Esophagus mucosa (tissue), 1 donor: ENCODE measurements at places on chromosomes 5 and 9. TPM values are rescaled to one million over a fixed set of nuclear protein-coding genes. Genes with fewer than 3 reads are reported as not detected.

CYFIP2 gene
- total RNA-seq, result 2.1 TPM

DNA sequence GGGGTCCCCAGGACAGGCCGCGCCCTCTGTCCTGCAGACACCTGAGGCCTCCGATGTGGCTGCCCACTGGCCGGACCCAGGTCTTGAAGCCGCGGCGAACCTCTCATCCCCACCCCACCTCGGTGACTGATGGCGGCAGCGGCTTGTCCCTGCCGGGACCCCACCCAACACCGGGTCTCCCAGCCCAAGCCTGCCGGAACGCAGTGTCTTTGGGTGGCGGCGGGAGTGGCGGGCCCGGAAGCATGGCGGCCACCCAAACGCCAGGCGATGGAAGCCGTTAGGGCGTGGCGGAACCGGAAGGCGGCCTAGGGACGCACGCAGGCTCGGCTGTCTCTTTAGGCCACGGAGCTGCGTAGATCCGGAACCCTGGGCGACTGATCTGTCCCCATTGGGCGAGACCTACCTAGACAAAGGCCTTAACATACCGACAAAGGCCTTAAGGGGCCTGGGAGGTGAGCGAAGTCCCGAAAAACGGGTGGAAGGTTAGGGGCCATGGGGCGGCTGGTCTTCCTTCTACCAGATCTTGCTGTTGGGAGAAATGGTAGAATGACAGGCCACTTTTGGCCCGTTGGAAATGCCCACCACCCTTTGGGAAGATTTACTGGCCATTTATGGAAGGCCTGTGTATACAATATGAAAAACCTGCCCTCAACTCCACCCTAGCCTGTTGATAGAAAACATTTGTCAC is 94.6 kb upstream of the SMC2 start:
- ATAC-seq, result no peak

DNA sequence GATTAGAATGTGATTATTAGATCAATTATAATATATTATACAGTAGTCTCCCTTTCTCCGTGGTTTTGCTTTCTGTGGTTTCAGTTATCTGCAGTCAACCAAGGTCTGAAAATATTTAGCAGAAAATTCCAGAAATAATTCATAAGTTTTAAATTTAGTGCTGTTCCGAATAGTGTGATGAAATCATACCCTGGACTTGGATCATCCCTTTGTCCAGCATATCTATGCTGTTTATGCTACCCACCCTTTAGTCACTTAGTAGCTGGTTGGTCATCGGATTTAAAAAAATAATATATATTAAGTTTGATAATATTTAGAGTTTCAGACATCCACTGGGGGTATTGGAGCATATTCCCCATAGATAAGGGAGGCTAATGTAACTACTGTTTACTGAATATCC is 19.6 kb downstream of the RMI1 start:
- no peak for ATAC-seq

DNA sequence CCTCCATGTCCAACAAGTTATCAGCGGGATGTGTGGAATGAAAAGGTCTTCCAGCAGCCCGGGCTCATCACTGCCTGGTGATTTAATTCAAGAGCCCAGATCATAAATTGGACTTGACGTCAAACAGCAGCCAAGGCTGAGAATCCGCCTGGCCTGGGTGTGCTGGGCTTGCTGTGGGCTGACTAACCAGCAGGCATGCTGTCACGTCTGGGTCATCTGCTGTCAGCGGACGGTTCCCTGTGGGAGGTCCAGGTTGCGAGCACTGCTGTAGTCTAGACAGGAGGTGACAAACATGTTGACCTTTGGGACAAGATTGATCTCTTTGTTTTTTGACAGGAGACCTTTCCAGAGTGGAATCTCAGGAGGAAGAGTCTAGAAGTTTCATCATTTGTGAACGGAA is 289.7 kb downstream of the OSTF1 start:
- no peak for ATAC-seq

- ATAC-seq, result peak; percentile 40
Observed at GRCh38 chr5:135654761-135655467, 76.1 kb upstream of the CXCL14 start.

- no peak for ATAC-seq
Observed at GRCh38 chr5:145245354-145245753, 589.8 kb downstream of the PRELID2 start.

ARL14EPL gene
- total RNA-seq, result not detected

ATOX1 gene
- 84.7 TPM for total RNA-seq

SPATA31C1 gene
- not detected for total RNA-seq

GRCh38 chr5:146041180-146041789 is 64.1 kb downstream of the PLAC8L1 start:
- ATAC-seq, result peak; percentile 9

DNA sequence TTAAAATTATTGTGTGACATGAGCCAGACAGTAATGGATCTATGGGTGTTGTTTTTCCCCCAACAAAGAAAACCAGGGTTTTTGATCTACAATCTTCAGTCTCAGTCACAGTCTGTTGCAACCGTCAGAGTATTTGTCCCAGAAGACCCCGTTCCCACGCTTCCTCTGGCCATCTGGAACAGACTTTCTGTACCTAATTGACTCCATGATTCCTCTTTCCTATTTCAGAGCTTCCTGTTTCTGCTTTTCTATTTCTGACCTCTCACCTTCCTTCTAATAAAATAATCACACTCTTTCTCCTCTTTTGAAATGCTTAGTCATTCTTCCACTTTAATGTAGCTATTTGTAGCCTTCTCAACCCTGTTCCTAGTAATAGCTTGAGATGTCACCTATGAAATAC is 1044.8 kb downstream of the DTWD2 start:
- no peak for ATAC-seq

GABRA1 gene
- not detected for total RNA-seq

GRCh38 chr9:128011071-128011817 is 30.5 kb upstream of the EEIG1 start:
- ATAC-seq, result no peak

GRCh38 chr9:123316053-123316718 is 39.8 kb upstream of the CRB2 start:
- ATAC-seq, result no peak

GRCh38 chr5:177503351-177504085 is 6.1 kb downstream of the DOK3 start:
- ATAC-seq, result no peak
